Mesothelial cell of epicardium (in vitro differentiated cells): ENCODE measurements at places on chromosomes 2 and 18.

DNA sequence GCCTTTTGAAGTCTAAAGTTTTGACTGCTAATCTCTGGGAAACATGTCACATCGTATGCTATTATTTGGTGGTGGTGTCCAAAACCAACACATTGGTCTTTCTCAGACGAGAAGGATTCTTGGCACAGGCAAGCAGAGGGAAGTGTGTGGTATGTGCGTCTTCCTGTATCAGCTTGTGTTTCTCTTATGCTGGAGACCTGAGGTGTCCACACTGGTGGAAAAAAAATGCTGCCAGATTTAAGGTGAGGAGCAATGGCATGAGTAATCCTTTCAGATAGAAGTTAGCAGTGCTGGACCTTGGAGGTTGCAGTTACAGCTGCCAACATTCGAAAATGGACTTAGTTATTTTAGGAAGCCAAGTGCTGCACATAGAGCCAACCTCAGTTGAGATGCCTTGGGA, 11.7 kb upstream of the FHL2 start:
- DNase-seq = no peak
- H3K4me1 ChIP-seq = peaks cover 5% of the 10 kb centered on the region
- H3K27me3 ChIP-seq = peaks cover 6% of the 10 kb centered on the region
- no peak overlapping the region for H3K27ac ChIP-seq
- H3K36me3 ChIP-seq = no peaks in the 10 kb centered on the region

DNA sequence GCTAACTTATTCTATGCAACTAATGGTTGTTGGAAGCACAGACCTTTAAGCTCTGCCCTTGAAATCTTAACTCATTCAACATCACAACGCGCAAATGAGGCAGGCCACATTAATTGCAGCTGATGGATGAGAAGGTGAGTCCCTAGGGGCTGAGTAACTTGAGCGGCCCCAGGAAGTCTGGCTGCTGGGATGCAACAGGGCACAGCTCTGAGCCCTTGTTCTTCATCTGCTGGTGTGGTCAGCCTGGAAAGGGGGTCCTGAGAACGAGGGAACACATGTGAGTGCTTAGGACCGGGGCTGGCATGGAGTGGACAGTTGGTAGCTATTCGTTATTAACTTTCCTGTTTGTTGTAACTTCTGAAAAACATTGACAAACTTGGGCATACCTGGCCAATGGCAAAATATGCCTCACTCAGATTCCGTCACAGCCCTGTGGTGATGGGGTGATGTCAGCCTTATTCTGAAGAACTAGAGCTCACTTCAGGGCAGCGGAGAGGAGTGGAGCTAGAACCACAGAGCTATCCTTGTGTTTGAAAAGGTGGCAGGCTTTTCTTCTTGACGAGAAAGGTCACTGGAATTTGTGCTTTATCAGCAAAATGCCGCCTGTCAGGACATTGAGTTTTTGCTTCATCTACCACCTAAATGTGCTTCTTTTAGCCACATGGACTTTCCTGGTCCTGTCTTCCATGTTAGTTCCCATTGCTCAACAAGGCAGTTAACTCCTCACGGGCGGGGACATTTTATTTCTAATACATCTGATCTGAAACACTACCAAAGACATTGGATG, 145.9 kb upstream of the FHL2 start:
- H3K4me3 ChIP-seq = no peak overlapping the region
- H3K27ac ChIP-seq = no peak overlapping the region

GRCh38 chr2:4670331-4670730, 967.0 kb downstream of the DCDC2C start:
- no peaks in the 10 kb centered on the region for H3K27me3 ChIP-seq
- peak overlapping the region; percentile 10 for H3K27ac ChIP-seq
- H3K36me3 ChIP-seq = no peaks in the 10 kb centered on the region

GRCh38 chr2:134189009-134189720, 64.7 kb upstream of the MGAT5 start:
- no peaks in the 10 kb centered on the region for H3K27me3 ChIP-seq
- no peaks in the 10 kb centered on the region for H3K4me1 ChIP-seq
- H3K4me3 ChIP-seq = no peak overlapping the region
- H3K27ac ChIP-seq = no peak overlapping the region
- no peak for DNase-seq

DNA sequence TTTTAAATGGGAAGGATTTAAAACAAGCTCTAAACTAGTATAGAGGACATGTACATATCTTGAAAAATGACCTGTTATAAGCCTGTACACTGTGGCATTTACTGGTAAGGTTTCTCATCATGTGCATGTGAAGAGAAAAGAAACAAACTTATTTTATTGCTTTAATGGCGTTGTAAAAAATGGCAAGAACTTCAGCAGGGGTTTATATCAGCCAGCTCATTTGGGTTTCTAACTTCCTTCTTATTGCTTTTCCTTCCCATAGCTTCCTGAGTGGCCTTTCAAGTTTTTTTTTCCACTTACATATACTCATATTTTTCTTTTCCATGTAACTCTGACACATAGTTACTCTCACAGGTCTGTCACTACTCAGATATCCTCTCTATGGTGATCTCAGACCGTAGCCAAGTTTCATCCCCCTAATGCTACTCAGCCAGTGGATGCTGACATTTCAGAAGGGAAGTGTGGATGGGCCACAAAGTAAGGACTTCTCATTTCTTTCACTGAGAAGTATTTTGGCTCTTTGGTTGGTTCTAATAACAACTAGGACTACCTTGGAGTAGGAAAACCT, 198.2 kb downstream of the PARD3B start:
- peaks cover 7% of the 10 kb centered on the region for H3K36me3 ChIP-seq
- peaks cover 2% of the 10 kb centered on the region for H3K4me1 ChIP-seq
- no peak overlapping the region for H3K4me3 ChIP-seq
- peak overlapping the region; percentile 1 for H3K27ac ChIP-seq

DNA sequence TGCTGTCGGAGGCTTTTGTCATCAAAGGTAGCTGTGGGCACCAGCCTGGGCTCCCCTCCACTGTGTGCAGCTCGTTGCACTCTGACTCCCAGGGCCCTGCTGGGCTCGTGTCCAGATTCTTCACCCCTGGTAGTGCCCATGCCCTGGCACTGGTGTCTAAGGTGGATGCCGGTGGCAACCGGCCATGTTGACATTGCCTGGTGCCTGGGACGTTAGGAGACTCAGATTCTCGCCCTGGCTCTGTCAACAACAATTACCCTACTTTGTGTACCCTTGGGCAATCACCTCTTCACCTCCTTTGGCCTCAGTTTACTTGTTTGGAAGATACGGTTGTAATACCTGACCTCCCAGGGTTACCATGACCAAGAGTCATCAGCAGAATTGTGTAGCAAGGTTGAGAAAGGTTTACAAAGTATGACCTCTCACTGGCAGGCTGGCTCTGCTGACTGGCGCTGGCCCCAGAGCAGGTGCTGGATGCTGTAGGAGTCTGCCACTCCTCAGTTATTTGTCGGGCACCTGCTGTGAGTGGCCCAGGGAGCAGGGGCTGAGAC, 41.5 kb upstream of the MCFD2 start:
- no peak overlapping the region for H3K27ac ChIP-seq
- peaks cover 11% of the 10 kb centered on the region for H3K4me1 ChIP-seq
- peaks cover 6% of the 10 kb centered on the region for H3K36me3 ChIP-seq
- H3K4me3 ChIP-seq = no peak overlapping the region
- DNase-seq = no peak

- no peak overlapping the region for H3K27ac ChIP-seq
- no peak for DNase-seq
- peaks cover 9% of the 10 kb centered on the region for H3K27me3 ChIP-seq
Observed at GRCh38 chr2:100733391-100734187, 86.3 kb upstream of the NPAS2 start.

- no peaks in the 10 kb centered on the region for H3K27me3 ChIP-seq
- no peak overlapping the region for H3K4me3 ChIP-seq
- H3K4me1 ChIP-seq = peaks cover 54% of the 10 kb centered on the region
- H3K27ac ChIP-seq = no peak overlapping the region
- H3K36me3 ChIP-seq = no peaks in the 10 kb centered on the region
Observed at GRCh38 chr2:46328829-46329228, 31.6 kb downstream of the EPAS1 start.

- DNase-seq = no peak
- no peak overlapping the region for H3K27ac ChIP-seq
- H3K27me3 ChIP-seq = no peaks in the 10 kb centered on the region
- no peaks in the 10 kb centered on the region for H3K36me3 ChIP-seq
- no peak overlapping the region for H3K4me3 ChIP-seq
Observed at GRCh38 chr2:150716186-150716585, 228.7 kb upstream of the RND3 start.

DNA sequence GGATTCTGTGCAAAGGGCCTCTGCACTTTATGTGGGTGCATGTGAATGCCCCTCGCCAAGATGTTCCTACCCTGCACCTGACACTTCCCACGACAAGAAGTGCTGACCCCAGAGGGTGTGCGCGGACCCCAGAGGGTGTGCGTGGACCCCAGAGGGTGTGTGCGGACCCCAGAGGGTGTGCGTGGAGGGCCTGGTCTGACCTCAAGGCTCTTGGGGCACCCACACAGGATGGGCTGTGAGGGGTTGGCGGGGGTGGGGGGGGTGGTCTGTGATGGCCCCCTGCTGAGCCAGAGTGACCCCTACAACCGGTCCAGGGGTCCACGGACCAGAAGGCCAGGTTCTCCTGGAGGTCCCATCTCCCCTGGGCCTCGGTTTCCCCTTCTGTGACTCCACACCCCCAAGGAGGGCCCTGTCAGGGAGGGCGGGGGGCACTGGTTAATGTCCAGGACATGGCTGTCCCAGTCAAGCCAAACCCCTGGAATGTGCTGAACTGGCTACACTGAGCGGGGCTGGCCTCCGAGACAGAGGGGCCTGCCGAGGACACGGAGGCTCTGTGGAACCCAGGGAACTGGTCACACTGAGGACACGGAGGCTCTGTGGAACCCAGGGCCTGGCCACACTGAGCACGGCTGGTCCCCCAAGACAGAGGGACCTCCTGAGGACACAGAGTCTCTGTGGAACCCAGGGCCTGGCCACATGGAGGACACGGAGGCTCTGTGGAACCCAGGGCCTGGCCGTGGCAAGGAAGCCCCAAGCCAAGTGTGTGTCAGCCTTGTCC, 3.1 kb downstream of the NEU4 start:
- H3K36me3 ChIP-seq = no peaks in the 10 kb centered on the region
- peaks cover 3% of the 10 kb centered on the region for H3K27me3 ChIP-seq
- no peak for DNase-seq
- no peak overlapping the region for H3K27ac ChIP-seq
- peaks cover 7% of the 10 kb centered on the region for H3K4me1 ChIP-seq

GRCh38 chr2:149664896-149665295, 77.3 kb upstream of the MMADHC start:
- peaks cover 39% of the 10 kb centered on the region for H3K4me1 ChIP-seq
- H3K4me3 ChIP-seq = no peak overlapping the region
- no peak for DNase-seq
- no peaks in the 10 kb centered on the region for H3K27me3 ChIP-seq

DNA sequence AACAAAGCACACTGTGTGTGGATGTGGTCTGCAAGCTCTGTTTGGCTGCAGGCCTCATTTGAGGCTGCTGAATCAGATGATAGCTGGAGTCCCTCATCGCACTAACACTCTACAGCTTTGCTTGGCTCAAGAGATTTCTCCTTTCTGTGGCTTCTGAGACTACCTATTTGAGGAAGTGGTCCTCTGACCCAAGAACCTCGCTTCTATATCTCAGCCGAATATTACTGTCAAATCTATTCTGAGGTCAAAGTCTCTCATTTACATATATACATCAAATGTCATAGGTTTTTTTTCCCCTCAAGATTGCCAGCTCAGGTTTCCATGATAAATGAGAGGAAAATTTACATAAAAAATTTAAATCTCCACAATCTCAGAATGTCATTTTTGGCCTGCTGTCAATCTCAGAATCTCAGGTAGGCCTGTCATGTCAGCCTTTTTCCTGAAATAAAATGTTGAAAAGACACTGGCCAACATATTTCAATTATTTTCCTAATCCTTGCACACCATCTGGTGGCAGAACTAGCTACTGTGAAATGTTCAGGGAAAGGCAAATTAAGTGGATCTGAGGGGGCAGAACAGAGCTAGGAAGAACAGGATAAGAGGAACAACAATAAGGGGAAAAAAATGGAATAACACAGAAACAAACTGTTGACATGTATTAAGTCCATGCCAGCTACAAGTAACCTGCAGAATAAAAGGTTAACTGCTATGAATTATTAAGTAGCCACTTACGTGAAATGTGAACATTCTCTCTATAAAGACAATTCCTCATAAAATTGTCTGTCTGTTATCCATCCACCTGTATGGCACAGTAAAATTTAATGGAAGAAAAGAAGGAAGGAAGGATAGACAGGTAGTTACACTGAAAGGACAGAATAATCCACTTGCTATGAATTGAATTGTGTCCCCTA, 39.3 kb downstream of the AP1S3 start:
- no peak for DNase-seq
- H3K27ac ChIP-seq = peak overlapping the region; percentile 91
- peaks cover 8% of the 10 kb centered on the region for H3K36me3 ChIP-seq
- no peak overlapping the region for H3K4me3 ChIP-seq
- peaks cover 37% of the 10 kb centered on the region for H3K4me1 ChIP-seq

DNA sequence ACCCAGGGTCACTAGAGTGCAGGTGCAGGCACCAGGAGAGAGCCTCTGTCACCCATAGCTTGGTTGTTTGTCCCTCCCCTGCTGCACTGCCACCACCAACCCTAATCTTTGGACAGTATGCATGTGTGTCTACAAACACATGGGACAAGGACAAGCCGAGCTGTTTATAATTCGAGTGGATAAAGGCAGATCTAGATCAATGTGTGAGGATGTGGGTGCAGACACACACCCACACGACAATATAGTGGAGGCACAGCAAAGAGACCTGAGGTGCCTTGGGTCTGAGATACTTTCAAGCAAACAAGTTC, 199.2 kb downstream of the TNS1 start:
- no peak for DNase-seq
- H3K36me3 ChIP-seq = peaks cover 22% of the 10 kb centered on the region
- H3K4me1 ChIP-seq = peaks cover 5% of the 10 kb centered on the region
- no peaks in the 10 kb centered on the region for H3K27me3 ChIP-seq

GRCh38 chr2:234879671-234880455, 72.0 kb upstream of the SH3BP4 start:
- H3K4me1 ChIP-seq = peaks cover 29% of the 10 kb centered on the region
- H3K27ac ChIP-seq = no peak overlapping the region
- H3K27me3 ChIP-seq = no peaks in the 10 kb centered on the region

DNA sequence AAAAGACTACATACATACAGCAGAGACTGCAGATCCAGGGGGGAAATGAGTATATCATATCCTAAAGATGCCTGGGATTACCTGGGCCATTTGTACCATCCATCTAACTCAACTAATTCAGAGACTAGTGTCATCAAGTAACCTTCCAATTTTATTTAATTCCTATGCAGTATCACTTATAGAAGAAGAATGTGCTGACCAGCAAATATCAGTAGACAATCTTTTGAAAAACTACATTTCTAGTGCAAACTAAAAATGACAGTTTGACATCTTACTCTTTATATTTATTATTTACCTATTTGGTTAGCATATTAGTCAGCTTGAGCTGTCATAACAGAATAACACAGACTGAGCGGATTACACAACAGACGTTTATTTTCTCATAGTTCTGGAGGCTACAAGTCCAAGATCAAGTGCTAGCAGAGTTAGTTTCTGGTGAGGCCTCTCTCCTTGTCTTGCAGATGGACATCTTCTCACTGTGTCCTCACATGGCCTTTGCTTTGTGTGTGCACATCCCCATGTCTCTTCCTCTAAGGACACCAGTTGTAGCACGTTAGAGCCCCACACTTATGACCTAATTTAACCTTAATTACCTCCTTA, 47.0 kb downstream of the NCKAP5 start:
- H3K27ac ChIP-seq = no peak overlapping the region
- no peaks in the 10 kb centered on the region for H3K4me1 ChIP-seq
- no peak for DNase-seq
- no peaks in the 10 kb centered on the region for H3K36me3 ChIP-seq

- no peak overlapping the region for H3K27ac ChIP-seq
- no peaks in the 10 kb centered on the region for H3K4me1 ChIP-seq
- DNase-seq = no peak
- no peak overlapping the region for H3K4me3 ChIP-seq
Observed at GRCh38 chr2:84797271-84797670, 83.6 kb downstream of the TRABD2A start.
